Inflammatory macrophage treated with lipopolysaccharide for 4 hours (primary cell): ENCODE measurements at places on chromosomes 2 and 18.

GRCh38 chr2:37316181-37316580 lies 8.5 kb downstream of the PRKD3 start:
- no peak for DNase-seq

DNA sequence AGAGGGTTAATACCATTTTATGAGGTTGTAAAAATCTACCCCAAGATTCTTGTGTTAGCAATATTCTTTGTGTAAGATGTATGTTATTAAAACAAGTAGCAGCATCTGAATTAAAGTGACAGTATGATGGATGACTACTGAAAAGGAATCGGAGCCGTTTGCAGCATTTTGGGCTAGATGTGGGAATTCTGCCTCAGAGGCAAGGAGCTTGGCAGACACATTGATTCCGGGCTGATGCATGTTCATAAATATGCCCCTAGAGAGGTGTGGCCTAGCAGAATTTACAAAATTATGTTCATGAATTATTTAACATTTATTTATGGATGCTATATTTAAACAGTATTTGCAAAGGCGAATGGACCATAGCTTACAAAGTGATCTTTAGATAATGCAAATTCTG lies 389.0 kb upstream of the ETAA1 start:
- no peak for DNase-seq

- DNase-seq: no peak
Measured at GRCh38 chr2:109998-110397, 63.7 kb upstream of the FAM110C start.

GRCh38 chr2:52429171-52429570 lies 1338.4 kb upstream of the CHAC2 start:
- DNase-seq: no peak

DNA sequence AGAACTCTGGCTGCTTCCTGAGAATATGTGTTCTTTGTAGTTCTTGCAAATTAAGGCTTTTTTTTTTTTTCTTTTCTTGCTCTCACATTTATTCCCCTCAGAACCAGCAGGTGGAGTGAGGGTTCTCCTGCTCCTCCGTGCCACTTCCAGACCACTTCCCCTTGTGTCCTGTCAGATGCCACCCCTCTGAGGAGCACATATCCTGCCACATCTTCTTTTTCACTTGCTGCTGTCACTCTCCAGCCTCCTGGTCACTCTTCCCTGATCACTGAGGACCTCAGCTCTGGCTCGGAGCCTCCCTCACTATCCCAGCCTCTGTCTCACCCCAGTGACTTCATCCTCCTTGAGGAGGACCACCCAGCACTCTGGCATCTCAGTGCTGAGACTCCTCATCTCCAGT lies 100.5 kb downstream of the TACR1 start:
- DNase-seq: peak; percentile 17

DNA sequence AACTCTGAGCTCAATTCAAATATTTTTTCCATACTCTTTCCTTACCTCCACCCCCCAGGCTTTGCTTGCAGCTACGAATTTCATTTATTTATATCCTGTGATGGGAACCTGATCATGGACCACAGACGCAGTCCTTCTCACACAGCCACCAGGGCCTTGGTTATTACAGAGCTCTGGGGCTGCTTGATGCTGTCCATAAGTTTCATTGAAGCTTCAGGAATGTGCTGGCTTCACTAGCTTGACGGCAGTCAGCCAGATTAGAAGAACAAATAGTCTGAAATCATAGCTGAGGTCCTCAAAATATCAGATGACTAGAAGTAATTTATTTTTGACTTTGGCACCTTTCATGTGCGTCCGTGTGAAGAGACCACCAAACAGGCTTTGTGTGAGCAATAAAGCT lies 104.9 kb downstream of the VWA3B start:
- no peak for DNase-seq

DNA sequence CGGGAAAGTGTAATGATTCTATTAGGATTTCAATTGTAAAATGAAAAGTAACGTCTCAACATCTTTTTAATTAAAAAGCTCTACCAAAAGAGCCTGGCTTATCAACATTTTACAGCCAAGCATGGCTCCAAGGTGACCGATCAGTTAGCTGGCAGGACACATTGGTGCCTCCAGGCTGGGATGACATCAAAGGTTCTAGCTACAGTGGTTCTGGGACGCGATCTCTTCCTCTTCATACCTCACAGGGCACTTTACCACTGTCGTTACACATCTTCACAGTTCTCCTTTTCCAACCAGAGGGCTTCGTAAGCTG lies 693 bp downstream of the ORC2 start:
- DNase-seq: no peak

GRCh38 chr2:171475979-171476378 lies 42.0 kb downstream of the DCAF17 start:
- DNase-seq: no peak

DNA sequence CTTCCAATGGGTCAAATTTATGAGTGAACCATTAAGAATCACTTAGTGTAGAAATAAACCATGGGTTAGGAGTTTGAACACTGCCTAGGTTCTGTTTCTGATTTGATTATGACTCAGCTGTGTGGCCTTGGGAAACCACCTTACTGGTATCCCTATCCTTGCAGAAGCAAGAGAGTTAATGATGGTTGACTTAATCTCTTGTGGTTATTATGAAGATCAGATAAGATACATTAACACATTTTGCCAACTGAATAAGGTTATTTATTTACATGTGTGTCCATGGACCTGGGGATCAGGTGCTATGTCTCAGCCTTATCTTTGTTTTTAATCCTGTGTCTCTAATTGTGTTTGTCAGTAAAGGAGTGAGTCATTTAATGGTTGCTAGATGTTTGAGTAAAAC lies 5.4 kb upstream of the KCNJ13 start:
- peak; percentile 70 for DNase-seq
